Caco-2 (cell line): ENCODE measurements at places on chromosomes 2 and 18.
A peak's percentile ranks its signal among the peaks of the same experiment; 100 is the strongest.

DNA sequence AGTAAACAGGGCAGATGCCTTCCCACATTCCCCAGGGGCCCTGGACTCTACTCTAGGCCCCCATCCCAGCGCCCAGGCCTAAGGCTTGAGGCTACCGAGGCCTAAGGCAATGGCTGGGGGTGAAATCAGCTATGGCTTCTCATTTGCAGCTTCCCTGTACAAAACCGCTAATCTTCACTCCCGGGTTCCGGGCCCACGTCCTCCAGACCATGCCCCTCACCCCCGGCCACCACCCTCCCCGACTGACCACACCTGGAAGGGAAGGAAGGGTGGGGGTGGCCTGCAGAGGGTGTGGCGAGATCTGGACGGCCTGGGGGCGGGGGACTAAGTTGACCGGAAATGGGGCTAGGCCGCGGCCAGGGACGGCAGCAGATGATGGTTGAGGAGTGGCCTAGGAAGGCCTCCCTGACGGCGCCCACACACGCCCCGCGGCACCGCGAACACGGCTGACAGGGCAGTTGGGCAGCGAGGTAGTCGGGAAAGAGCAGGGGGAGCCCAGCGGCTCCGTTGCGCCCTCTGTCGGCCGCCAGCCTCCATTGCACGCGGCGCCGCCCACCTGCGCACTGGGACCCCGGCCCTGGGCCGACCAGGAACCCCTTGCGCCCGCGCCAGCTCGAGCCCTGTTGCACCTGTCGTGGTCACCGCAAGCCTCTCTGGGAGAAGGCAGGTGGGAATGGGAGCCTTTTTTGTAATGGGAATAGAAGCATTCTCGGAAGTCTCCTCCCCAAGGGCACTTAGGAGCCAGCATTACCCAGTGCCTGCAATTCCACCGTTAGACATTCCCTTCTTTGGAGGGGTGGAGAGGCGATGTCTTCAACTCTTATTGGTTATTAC, 117.1 kb upstream of the STPG4 start:
- DNase-seq: peak; percentile 77

DNA sequence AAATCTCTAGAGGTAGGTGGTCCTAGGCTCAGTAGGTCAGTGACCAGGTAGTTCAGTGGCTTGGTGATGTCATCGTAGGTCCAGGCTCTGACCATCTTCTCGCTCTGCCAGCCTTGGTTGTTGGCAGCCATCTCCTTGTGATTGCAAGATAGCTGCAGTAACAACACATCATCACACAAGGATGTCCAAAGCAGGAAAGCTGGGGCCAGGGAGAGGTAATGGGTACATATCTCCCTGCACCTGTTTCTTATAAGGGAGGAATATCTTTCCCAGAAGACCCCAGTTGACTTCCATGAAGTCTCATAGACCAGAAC, 60.5 kb downstream of the ANKRD44 start:
- no peak for DNase-seq

GRCh38 chr2:169301596-169302335, 60.6 kb downstream of the LRP2 start:
- no peak for DNase-seq

- no peak for DNase-seq
Measured at GRCh38 chr2:19230626-19231025, 127.8 kb downstream of the OSR1 start.

DNA sequence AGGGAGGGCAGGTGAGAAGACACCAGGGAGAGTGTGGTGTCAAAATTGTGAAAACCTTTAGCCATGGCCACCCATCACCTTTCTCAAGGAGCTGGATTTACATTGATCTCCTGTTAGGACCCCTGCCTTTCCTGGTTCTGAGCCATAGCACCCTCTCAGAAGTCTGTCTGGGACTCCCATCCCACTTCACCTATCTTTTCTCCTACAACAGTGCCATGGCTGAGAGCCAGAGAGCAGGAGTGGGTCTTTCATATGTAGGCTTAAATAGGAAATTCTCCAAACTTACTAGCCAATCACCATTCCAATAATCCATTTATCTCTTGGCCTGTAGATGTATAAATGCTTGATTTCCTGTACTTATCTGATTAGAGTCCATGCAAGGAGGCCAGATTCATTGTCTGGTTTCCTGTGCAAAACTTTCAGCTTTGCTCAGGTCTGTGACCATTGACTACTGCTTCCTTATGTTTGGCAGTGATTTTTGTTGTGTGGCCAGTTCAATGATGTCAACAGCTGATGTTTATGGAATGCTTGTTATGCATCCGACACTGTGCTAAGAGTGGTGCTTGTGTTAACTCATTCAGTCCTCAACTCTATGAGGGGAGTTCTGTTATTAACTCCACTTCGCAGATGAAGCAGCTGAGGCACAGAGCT, 57.6 kb upstream of the IGFBP5 start:
- DNase-seq: no peak

DNA sequence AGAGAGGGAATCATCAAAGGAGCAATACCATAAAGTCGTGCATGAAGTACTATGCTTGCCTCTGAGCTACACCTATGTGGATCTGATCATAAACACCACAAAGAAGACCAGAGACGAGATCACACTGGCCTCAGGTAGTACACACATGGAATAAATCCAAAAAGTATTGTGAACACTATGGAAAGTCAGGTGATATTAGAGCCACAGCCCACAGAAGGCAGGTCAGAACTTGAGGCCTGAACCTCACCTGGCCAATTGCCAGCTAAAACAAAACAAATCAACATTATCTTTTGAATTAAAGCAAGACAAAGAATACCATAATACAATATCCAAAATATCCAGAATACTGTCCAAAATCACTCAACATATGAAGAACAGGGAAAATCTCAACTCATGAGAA, 371.1 kb downstream of the NCKAP5 start:
- no peak for DNase-seq

DNA sequence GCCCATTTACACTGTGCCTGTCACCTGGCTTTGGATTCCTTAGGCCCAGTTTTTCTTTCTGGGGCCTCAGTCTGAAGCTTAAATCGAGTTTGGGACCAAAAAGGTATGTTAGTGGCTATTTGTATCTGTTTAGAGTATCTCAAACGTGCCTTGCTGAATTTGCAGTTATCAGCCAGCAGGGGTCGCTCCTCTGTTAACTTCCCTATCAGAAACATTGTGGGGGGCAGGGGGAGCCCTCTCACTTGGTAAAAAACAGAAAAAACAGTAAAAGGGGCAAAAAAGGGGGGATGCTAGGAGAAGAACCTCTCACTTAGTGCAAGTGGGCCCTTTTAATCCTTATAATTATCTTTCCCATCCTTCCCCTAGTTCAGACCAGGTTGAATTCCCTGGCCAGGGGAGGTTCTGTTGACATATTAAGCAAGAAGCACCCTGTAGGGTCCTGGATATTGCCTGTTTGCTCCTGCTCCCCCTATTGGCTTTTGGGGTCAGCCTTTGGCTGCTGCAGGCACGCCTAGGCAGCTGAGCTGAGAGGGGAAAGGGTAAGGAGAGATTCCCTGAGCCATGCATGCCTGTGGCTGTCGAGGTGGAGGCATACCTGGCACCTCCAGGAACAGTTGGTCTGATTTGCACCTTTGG, 8.8 kb upstream of the IFIH1 start:
- DNase-seq: no peak

GRCh38 chr2:14451312-14451711, 181.2 kb upstream of the LRATD1 start:
- no peak for DNase-seq

GRCh38 chr2:12884713-12885282, 168.1 kb downstream of the TRIB2 start:
- DNase-seq: no peak

DNA sequence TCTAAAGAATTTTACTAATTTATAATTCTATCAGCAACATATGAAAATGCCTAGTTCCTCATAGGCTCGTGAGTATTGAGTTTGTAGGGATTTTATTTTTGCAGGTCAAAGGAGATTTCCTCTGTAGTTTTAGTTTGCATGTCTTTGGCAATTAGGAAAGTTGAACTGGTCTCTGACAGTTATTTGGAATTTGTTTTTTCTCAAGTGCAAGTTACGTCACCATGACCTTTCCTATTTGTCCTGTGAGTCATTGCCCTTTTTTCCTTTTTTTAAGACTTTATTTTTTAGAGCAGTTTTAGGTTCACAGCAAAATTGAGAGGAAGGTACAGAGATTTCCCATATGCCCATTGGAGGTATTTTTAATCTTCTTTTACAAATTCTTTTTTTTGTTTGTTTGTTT, 29.0 kb downstream of the RAMP1 start:
- DNase-seq: no peak

DNA sequence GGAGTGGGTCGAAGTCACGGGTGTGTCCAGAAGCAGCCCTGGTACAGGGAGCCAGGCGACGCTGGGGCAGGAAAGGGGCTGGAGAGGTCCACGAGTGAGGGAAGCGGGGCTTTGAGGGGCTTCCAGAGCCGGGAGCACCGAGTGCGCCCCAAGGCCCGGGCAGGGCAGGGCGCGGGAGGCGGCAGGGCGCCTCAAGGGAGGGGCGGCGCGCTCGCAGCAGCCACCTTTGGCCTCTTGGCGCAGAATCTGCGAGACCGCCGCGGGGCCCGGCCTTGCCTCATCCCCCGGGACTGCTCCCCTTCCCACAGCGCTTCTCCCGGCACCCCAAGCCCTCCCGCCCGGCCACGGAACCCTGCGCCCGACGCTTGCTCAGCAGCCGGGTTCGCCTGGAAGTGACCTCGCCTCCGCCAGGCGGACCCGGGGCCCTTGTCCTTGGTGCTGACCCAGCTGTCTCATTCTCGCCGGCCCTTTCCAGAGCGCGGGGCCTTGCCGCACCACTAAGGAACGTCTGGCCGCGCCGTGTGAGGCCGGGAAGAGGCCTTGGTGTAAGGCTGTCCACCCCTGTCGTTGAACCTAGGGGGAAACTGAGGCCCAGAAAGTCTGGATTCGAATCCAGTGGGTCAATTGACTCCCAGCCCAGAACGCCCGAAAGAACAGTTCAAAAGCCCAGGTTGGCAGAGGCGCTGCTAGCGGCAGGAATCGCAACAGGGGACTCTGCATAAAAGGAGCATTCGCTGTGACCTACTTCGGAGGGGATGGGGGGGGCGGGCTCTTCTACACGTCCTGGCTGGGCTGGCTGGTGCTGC, 584 bp upstream of the DNER start:
- DNase-seq: peak; percentile 53

DNA sequence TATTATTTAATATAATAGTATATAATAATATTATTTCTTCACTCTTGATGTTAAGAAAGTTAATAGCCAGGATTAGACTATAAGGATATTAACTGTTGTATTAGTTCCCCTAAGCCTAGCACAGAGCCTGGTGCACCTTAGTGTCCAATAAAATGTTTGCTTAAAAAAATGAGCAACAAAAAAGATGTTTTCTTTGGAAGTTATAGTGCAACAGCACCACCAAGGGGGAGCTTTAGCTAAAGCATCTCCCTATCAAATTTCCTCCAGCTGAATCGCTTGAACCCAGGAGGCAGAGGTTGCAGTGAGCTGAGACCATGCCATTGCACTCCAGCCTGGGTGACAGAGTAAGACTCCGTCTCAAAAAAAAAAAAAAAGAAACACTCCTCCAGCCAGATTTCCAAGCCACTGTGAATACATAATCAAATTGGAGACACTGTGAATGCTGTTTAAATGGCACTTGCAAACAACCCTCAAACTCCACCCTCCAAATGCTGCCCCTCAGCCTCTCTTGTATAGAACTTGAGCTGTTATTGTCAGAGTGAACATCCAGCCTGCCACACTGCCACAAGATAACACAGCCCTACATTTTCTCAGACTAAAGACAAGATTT, 221.9 kb downstream of the DYM start:
- DNase-seq: no peak

GRCh38 chr18:50313031-50313607, 25.6 kb upstream of the CXXC1 start:
- no peak for DNase-seq
